Activated naive CD8-positive, alpha-beta T cell treated with anti-CD3 and anti-CD28 coated beads for 36 hours (primary cell): ENCODE measurements at places on chromosomes 6 and 20.

DNA sequence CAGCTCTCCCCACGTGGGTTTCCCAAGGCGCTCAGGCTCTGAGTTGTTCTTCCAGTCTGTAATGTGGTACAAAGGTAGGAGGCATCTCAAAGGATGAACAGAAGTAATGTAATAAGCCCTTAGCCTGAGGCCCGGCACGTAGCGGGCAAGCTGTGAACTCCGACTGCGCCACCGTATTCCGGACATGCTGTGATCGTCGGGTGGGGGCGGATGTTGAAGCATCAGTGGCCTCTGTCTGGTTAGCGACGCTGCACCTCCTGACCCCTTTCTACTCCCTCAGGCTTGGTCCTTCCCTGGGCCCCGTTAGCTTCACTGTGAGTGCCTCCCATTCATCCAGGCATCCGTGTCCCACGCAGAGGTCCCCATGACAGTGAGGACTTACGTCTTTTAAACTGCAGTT is 151.7 kb downstream of the ERMARD start:
- DNase-seq, result no peak

DNA sequence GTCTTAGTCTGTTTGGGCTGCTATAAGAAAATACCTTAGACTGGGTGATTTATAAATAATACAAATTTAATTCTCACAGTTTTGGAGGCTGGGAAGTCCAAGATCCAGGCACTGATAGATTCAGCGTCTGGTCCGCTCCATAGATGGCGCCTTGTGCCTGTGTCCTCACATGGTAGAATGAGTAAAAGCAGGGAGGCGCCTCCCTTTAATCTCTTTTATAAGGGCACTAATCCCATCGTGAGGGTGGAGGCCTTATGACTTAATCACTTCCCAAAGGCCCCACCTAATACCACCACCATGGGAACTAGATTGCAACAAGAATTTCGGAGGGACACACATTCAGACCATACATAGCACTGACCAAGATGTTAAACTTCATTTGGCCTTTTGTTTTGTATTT is 91.2 kb upstream of the TMEM181 start:
- no peak for DNase-seq

DNA sequence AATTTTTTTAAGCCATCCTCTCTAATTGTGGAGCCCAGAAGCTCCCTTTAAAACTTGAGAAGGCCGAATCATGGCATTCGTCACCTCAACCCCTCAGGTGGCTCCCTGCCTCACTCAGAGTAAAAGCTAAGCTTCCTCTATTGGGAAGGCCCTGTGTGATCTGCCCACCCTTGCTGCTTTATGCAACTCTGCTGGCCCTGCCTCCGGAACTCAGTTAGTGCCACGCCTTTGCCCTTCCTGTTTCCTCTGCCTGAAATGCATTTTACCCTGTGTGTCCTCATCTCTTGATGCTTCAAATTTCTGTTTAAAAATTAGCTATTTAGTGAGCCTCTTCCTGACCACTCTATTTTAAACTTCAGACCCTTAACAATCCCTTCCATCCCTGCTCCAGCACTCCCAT is 5.7 kb downstream of the PACRG start:
- DNase-seq, result peak; percentile 1

DNA sequence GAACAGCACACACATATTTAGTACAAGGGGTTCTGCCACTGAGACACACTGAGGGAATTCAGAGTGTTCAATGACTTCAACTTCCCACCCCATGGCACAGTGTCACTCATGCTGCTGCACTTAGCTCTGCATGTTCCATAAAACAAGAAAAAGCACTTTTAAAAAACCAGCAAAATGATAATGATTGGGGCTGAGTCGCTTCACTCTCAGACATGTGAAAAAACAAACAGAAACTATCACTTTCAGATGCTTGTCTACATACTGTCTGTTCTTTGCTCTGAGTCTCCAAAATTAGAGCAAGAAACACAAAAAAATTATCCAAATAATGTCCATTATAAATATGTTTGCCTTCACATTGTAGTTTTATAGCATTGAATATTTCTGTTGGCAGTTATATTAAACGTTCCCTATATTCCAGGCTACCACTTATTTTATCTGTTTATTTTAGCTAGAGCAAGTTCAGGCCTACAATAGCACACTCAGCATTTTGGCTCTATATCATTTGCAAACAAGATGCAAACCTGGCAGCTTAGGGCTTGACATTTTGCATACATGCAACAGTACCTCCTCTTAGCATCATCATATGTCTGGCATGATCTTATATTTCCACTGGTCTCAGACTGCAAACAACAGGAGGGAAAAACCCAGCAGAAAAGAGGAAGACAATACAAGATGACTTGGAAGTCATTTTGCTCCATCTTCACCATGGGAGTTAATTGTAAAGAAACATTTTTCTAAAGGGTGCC is 398.8 kb downstream of the HACE1 start:
- no peak for DNase-seq

DNA sequence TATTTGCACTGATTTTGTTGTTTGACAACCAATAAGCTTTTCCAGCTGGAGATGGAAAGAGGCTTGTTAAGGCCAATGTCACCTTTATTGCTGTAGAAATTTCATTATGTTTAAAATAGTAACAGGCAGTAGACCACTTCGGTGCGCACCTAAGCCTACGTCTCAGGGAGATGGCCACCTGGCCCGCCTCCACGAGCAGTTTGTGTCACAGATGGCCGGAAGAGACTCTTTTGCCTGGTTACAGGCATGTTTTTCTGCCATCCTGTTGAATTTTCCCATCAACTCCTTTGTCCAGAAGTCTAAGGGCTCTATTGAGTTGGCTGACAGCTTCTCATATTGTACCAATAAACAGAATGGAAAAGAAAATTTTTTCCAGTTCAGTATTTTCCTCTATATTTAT is 51.0 kb downstream of the SLC9A8 start:
- no peak for DNase-seq

DNA sequence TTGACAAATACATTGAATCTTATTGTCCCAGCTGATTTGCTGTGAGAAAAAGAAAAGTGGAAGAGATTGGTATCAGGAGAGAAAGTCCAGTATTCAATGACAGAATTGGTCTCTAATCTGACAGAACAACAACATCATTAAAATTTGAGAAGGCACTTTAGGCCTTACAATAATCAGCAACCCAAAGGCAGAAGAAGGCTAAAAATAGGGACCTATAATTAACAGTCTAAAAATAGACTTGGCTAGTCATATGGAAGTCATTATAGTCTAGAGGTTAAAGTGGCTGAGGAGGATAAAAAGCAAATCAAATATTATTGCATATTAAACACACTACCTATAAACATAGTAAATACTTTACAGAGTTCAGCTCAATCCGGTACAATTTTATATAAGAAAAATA is 393.6 kb upstream of the JAG1 start:
- no peak for DNase-seq

DNA sequence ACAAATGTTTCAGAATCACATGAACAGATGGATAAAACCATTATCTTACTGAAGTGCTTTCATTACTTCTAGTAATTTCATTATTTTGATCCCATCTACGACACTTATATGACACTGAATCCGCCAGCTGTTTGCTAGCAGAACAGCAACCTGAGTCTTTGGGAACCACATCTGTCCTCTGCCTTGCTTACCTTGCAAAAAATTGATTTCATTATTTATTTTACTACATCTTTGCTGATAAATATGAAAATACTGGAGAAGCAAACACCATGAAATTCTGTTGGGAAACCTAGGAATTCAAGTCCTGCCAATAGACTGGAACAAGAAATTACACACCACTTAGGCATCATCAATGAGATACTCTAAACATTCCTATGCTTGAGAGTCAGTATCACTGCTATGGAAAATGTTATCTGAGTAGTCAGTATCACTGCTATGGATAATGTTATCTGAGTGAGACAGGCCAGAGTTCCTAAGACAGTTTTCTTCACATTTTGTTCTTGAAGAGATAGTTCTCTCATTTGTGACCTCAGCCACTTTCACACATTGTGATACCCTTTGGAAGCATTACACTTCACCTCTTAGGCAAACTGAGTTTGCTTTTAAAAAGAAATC is 91.9 kb downstream of the PDE10A start:
- DNase-seq, result no peak

GRCh38 chr6:70508953-70509352 is 57.8 kb upstream of the SDHAF4 start:
- DNase-seq, result no peak

- DNase-seq, result no peak
Observed at GRCh38 chr6:71033890-71034289, 77.0 kb upstream of the B3GAT2 start.

- no peak for DNase-seq
Observed at GRCh38 chr6:127794405-127794804, 106.5 kb downstream of the THEMIS start.

- no peak for DNase-seq
Observed at GRCh38 chr6:158703111-158703836, 53.4 kb downstream of the SYTL3 start.

DNA sequence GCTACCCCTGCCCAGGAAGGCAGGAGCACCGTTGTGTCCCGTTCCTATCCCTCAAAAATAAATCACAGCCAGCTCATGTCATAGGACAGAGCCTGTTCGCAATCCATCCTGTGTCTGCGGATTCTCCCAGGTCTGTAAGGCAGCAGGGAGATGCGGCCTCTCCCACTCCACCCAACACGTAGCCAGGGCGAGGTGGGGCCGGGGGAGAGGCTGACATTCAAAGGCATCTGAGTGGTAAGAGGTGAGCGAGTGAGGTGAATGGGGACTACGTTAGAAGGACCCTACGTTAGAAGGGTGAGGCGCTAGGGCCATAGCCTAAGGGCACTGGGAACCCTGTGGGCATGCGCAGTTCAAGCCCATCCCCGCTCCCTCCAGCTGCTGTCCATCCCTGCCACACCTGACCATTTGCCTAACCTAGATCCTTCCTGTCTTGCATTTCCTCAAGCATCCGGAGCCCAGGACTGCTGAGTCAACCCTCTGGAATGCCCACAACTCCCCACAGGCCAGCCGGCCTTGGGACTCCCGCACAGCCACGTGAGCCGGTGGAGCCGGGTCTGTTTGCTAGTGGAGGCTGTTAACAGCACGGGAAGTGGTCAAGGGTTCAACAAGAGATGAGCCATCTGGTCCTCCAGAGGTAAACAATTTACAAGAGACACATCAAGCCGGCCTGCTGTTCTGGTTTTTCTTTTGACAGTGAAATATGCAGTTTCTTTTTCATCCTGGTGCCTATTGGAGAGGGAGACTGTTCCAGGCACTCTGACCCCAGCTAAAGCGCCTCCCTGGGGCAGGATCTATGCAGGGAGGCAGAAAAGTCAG is 45.9 kb downstream of the RIPOR3 start:
- no peak for DNase-seq

GRCh38 chr6:30238178-30238795 is 25.1 kb upstream of the TRIM26 start:
- DNase-seq, result no peak

GRCh38 chr6:16355699-16356446 is 117.5 kb downstream of the GMPR start:
- DNase-seq, result no peak

- no peak for DNase-seq
Observed at GRCh38 chr6:118298476-118299427, 249.3 kb upstream of the PLN start.

DNA sequence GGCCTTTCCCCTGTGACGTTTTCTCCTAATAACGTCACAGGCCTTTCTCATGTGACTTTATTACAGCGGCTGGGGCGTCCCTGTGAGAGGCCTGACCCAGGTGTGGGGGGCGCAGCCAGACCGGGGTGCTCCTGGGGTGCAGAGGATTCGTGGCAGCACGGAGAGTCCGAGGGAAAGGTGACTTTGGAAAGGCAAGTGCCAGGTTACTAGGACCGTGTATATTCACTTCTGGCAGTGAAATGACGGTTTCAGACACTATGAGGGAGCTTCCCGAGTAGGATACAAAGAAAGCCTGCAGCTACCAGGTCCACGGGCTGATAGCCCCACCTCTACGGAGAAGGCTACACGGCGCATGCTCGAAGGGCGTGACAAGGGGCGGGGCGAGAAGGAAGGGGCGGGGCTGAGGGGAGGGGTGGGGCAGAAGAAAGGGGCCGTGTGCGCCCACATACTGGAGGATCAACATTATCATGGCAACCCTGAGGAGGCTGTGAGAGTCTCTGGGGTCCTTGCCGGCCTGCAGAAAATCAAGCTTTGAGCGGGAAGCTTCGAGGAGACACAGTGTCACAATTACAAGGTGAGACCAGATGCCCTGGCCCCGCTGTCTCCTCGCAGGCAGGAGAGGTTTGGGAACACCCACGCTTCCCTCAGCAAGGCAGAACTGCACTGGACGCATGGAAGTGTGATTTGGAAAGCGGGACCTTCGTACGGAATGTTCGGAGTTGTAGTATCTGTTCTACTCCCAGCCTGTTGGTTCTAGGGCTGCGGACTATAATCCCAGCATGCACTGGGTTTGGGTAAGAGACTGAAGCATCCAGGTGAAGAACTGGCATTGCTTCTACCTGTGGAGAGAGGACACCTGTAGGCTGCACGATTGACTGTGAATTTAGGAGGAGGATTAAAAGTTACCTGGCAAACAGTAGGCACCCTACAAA is 54.4 kb upstream of the ZNF337 start:
- DNase-seq, result peak; percentile 44

DNA sequence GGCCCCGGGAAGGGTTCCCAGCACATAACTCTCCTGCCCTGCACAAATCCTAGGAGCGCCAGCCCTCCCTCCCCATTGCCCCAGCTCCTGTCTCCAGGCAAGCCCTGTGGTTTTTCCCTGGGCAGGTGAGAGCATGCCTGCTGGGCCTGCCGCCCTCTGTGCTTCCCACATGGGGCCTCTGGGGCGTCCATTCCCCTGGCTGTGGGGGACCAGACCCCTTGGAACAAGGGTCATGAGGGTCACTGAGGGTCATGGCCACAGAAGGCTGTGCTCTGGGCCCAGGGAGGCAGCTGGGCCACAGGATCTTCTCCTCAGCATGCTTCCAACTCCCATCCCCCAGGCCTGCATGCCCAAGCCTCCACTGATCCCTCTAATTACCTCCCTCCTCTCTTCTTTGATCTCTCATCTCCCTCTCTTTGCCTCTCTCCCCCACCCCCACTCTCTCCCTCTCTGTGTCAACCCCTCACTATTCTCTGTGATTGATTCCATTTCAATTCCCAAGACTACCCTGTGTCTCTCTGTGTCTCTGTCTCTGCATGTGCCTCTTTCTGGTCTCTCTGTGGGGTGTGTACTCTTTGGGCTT is 6.1 kb downstream of the MDFI start:
- no peak for DNase-seq

- no peak for DNase-seq
Observed at GRCh38 chr20:44702776-44703175, 12.4 kb upstream of the CCN5 start.

DNA sequence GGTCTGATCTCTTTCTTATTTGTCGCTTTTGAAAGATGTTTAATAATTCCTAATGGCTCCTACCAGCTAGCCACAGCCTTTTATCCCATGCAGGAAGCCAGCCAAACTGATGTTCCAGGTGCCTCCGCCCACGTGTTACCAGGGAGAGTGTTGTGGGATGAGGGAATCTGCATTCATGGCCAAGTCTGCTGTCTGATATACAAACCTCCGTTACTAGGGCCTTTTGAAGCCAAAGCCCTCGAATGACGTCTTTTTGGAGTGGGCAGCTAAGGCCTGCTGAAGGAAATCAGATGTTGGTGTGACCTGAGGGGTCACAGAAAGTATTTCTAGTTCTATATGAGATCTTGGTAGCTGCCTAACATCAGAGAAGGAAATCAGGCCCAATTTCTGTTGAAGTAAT is 21.3 kb downstream of the STK35 start:
- DNase-seq, result no peak
